ENCODE measurements at places on chromosomes 7 and 10.

- no peak for DNase-seq
Observed at GRCh38 chr7:100175296-100175935, 1.8 kb downstream of the GPC2 start.

GRCh38 chr7:156064971-156065386 lies 252.7 kb upstream of the SHH start:
- DNase-seq: no peak

- no peak for DNase-seq
Observed at GRCh38 chr7:116736927-116737715, 65.1 kb downstream of the MET start.

DNA sequence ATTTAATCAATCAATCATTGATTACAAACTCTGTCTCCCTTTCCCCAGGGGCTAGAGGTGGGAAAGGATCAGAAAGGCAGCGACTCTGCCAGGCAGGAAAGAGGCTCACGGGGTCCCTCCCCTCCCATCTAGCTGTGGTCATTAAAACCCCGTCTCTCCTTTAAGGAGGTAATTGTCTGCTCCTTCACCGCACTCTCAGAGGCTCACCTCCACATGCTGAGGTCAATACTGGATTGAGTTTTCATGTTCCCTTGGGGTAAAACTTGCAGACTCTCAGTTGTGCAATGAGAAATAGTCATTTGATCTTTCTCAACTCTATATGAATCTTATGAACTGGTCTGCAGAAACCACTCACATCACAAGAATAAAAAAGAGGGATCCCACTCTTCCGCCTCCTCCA lies 368.8 kb downstream of the ADRA2A start:
- no peak for DNase-seq

DNA sequence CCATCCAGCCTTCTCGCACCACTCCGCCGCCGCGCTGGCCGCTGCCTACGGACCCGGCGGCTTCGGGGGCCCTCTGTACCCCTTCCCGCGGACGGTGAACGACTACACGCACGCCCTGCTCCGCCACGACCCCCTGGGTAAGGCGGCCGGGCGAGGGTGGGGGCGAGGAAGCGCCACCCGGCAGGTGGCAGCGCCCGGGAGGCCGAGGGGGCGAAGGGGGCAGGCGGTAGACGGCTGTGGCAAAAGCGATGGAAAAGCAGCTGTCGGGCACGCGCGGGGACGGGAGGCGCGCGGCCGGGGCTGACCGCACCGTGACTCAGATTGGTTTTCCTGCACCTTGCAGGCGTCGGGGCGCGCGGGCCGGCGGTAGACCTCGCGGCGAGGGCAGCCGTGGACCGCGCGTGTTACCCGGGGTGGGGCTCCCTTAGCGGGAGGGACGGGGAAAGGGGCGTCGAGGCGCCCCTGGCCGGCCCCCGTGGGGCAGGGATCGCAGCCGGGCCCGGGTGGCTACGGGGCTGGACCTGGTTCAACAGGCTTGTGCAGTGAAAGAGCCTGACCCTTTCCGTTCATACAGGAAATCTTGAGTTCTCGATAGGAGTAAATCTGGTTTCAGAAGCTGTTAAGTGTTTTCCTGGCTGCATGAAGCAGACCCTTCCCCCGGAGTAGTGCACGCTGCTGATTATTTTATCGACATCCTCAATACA lies 608 bp downstream of the HHEX start:
- DNase-seq: peak; percentile 40

- DNase-seq: no peak
Observed at GRCh38 chr10:15781381-15781960, 61.7 kb upstream of the ITGA8 start.

DNA sequence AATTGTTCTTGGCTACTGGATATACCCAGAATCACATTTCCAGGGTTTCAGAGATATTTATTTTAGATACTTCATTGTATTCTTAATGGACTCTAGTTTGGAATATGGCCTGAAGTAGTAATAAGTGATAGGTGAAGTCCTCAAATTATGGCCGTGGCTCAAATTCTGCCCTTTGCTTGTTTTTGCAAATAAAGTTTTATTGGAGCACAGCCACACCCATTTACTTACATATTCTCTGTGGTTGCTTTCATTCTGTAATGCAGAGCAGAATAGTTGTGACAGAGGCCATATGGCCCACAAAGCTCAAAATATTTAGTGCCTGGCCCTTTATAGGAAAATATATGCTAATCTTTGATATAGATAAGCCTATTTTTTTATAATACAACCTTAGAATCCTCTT lies 19.5 kb downstream of the ANLN start:
- no peak for DNase-seq

DNA sequence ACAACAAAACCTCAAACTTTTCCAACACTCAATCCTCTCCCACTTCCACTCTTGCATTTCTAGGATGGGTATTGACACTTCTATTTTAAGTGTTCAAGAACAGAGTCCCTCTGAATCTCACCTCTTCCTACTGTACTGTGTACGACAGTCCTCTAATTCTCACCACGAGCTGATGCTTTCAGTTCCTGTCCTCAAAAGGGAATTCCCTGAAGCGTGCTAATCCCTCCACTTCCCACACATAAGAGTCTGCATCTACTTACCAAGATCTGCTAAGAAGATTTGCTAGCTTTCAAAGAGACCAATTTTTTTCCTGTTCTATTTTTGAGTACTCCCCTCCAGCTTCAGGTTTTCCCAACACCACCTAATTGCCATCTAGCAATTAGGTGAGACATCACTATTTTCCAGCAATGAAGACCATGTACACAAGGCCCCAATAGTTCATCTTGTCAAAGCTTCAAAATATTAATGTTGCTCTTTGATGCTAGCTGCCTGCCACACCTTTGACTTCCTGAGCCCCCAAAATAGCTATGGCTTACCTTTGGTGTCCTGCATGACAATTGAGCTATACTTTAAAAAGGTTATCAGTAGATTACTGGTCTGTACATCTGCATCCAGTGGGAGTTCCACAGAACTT lies 54.4 kb downstream of the ARMH3 start:
- no peak for DNase-seq

- no peak for DNase-seq
Observed at GRCh38 chr10:133143200-133143533, 16.9 kb upstream of the KNDC1 start.

DNA sequence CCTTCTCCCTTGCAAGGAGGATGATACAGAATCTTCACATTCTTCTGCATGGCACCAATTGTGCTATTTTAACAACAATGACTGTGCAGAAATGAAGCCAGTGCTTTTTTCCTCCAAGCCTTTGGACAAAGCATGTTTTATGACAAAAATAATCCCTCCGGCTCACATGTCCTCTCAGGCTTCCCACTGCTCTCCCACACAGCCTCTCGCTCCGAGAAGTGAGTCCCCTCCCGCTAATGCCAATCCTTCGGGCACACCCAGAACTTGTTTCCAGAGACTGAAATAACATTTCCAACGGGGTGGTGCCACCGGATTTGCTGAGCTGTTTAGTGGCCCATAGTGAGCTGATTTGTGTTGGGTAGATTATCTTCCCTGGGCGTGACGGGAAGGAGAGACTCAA lies 35.8 kb downstream of the RBM17 start:
- no peak for DNase-seq

DNA sequence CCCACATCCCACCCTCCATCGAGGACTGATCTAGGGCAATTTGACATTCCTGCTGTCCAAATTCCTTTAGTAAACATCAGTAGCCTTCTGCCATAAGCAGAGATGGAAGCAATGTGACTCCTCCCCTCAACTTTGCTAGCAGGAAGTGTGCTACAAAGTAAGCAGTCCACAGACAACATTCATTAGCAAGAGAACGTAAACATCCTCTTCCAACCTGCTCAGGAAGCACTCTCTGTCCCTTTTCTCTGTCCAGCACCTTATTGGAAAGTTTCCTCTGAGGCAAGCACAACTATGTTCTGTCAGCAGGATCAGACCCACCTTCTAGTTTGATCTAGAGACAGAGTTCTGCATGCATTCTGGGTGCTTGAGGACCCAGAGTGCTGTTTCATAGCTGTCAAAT lies 48.1 kb upstream of the LRGUK start:
- no peak for DNase-seq

DNA sequence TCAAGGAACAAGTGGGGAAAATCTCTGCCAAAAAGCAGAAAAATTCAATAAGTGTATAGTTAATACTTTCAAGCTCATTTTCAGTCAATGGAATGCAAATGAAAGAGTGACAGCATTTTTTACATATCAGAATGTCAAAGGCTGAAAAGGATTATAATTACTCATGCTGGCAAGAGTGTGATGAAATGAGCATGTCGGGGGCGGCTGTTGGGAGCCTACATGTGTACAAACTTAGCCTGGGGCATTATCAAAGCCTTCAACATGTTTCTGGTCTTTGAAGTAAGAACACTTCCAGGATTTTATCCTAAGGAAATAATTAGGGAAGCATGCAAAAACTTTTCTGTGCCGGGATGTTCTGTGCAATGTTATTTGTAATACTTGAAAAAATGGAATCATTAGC lies 221.7 kb upstream of the LYZL1 start:
- DNase-seq: no peak

- DNase-seq: no peak
Observed at GRCh38 chr7:112383671-112384417, 66.4 kb upstream of the IFRD1 start.

GRCh38 chr10:34124522-34125035 lies 690.5 kb downstream of the PARD3 start:
- no peak for DNase-seq

GRCh38 chr10:14779001-14779651 lies 4.4 kb upstream of the FAM107B start:
- no peak for DNase-seq
